ENCODE measurements at places on chromosomes 7 and 10. TPM values are rescaled to one million over a fixed set of nuclear protein-coding genes. Genes with fewer than 3 reads are reported as not detected.

The RPP38 gene
- 103 TPM for total RNA-seq

The OGDHL gene
- 4.2 TPM for total RNA-seq

The GRID2IP gene
- 0.95 TPM for total RNA-seq

The AKR1C8 gene
- 1.4 TPM for total RNA-seq

The CAMK1D gene
- 13.8 TPM for total RNA-seq

The ASIC3 gene
- total RNA-seq: 2.6 TPM

The CFAP43 gene
- total RNA-seq: 1.00 TPM

The ACBD7 gene
- total RNA-seq: not detected

The AKR1C4 gene
- not detected for total RNA-seq

The ASZ1 gene
- total RNA-seq: not detected

The MYH16 gene
- not detected for total RNA-seq

The METTL27 gene
- total RNA-seq: 6.0 TPM

The TACC2 gene
- total RNA-seq: 108 TPM

The NUP42 gene
- 38.4 TPM for total RNA-seq

The ANXA8 gene
- not detected for total RNA-seq

The GRB10 gene
- total RNA-seq: 13.7 TPM

The MKX gene
- total RNA-seq: not detected

The OR13A1 gene
- total RNA-seq: 0.48 TPM

The CYP26A1 gene
- total RNA-seq: not detected

The DYNC1I1 gene
- total RNA-seq: 1.8 TPM

The STEAP4 gene
- total RNA-seq: 2.6 TPM

The ITGB8 gene
- 14.0 TPM for total RNA-seq

The CPXM2 gene
- 15.7 TPM for total RNA-seq

The INPP5A gene
- total RNA-seq: 60.3 TPM

The SLC26A5 gene
- total RNA-seq: 6.0 TPM

The AOAH gene
- 120 TPM for total RNA-seq

The LRMDA gene
- 2.2 TPM for total RNA-seq

The CPN1 gene
- not detected for total RNA-seq

The ZNF488 gene
- 0.41 TPM for total RNA-seq

The TBRG4 gene
- 110 TPM for total RNA-seq

The TAS2R41 gene
- total RNA-seq: not detected

The SEM1 gene
- total RNA-seq: 16.2 TPM

The ADIRF gene
- 191 TPM for total RNA-seq

The TWIST1 gene
- 0.64 TPM for total RNA-seq

The ERVW-1 gene
- not detected for total RNA-seq

The SH2D4B gene
- total RNA-seq: 0.32 TPM

The PTN gene
- 4.0 TPM for total RNA-seq

The TSPAN12 gene
- total RNA-seq: 37.0 TPM

The UFSP1 gene
- not detected for total RNA-seq

The LFNG gene
- total RNA-seq: 162 TPM

The IRF5 gene
- 2.2 TPM for total RNA-seq

The CCNY gene
- total RNA-seq: 31.8 TPM

The ELAPOR2 gene
- 10.6 TPM for total RNA-seq

The EN2 gene
- total RNA-seq: not detected

The ATE1 gene
- 29.9 TPM for total RNA-seq

The RAB19 gene
- total RNA-seq: 17.7 TPM

The PDGFA gene
- 120 TPM for total RNA-seq

The KNDC1 gene
- total RNA-seq: 0.14 TPM

The KEL gene
- not detected for total RNA-seq

The CALML3 gene
- total RNA-seq: not detected

The PNPLA8 gene
- 41.9 TPM for total RNA-seq

The MMD2 gene
- total RNA-seq: not detected

The PTPRZ1 gene
- 2.4 TPM for total RNA-seq

The SBDS gene
- total RNA-seq: 106 TPM

The BAIAP2L1 gene
- total RNA-seq: 59.8 TPM

The MCM10 gene
- total RNA-seq: 0.64 TPM

The CALHM3 gene
- not detected for total RNA-seq

The PNLIPRP3 gene
- total RNA-seq: 0.79 TPM
